ENCODE measurements at places on chromosomes 7 and 10.

DNA sequence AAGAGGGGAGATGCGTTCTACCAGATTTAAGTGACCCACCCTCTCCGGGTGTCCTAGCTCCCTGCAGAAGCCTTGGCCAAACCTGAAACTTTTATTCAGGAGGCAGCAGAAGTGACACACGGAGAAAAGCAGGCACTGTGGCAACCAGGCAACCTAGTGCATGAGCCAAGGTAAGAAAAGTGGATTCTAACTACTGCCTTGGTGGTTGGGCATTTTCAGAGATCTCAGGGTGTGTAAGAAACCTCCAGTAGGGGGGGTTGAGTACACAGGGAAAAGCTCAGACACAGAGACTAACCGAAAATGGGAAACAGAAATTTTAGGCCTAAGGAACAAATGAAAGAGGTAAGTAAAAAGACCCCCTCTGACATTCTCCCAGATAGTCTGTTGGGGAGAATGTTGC, 645.7 kb downstream of the ANKRD7 start:
- DNase-seq, result no peak

- no peak for DNase-seq
Observed at GRCh38 chr7:80510021-80510420, 1.8 kb downstream of the GNAT3 start.

DNA sequence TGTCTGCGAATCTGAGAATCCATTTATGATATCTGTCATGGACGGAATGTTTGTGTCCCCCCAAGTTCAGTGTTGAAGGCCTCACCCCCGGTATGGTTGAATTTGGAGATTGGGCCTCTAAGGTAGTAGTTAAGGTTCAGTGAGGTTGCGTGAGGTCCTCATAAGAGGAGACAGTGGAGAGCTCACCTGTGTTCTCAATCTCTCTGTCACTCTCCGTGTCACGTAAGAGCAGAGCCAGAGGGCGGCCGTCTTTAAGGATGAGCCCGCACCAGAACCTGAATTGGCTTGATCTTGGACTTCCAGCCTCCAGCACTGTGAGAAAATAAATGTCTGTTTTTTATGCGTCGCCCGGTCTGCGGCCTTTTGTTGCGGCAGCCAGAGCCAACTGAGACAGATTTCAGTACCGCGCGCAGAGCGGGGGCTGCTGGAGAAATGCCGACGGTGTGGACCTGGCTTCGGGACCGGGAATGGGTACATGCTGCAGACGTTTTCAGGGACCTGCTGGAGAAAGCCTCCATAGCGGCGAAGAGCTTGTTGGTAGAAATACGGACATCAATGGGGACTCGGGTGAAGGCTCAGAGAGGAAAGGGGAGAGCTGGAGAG, 40.2 kb downstream of the WDR37 start:
- no peak for DNase-seq

DNA sequence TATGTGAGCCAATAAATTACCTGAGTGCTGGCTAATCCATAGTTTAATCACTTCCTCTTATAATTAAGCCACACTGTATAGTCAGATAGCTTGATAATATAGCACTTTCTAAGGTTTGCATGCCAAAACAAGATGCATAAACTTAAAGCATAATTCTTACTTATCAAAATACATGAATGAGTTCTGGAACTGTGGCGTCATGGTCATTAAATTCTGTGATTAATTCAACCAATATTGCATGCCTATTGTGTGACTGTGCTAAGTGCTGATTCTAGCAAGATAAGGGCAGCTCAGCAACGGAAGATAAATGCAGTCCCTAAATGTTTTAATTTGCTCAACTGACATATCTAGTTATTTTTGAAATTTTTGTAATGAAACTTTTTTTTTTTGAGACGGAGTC, 29.7 kb downstream of the HOXA1 start:
- no peak for DNase-seq

DNA sequence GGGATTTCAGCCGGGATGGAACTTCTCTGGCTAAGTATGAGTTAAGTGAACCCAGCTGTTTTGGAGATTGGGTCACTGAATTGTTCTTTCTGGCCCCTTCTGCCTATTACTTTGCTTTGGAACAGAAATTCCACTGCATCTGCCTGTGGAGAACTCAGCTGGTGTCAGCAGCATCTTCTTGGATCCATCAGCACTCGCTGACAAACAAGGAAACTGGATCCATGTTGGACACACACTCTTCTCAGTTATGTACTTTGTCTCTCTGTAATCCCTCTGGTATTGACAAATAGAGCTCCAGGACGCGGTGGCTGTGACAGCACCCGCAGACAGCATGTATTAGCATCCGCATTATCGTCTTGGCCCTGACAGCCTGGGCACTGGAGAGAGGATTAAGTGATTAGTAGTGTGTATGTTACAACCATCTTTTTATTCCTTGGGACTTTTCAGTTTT, 73.0 kb upstream of the BMPER start:
- no peak for DNase-seq

DNA sequence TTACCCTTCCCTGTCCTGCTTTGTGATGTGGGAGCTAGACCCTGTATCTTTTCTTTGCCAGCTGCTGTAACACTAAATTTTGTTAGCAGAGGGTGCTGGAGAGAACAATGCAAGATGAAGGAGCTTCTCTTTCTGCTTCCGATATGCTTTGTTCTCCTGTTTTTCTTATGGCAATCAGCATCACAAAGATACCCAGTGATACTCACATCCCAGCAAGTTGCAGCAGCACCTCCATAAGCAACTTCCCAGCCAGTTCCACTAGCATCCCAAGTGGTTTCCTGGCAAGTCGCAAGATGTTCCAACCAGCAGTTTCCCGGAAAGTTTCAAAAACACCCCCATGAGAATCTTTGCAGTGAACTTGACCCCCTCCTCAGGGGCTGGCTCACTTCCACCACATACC, 148.6 kb downstream of the IMMP2L start:
- no peak for DNase-seq

GRCh38 chr10:116006508-116006907, 266.5 kb downstream of the GFRA1 start:
- DNase-seq, result no peak

- DNase-seq, result no peak
Observed at GRCh38 chr7:155027879-155028278, 25.0 kb upstream of the PAXIP1 start.

DNA sequence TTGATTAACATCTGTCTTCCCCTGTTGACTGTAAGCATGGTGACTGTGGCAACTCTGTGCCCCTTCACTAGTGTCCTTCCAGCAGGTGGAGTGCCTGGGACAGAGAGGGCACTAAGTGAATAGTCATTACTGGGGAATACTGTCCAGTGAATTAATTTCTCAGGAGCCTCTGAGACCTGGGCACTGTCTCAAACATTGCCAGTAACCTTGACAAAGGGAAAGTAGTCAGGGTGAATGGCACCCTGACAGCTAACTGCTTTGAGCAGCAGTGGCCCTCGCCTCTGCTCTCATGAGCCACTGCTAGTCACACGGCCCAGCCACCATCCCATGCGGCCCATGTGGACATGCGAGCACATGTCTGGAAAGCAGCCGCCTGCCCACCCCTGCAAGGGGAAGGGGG, 13.1 kb upstream of the GRB10 start:
- no peak for DNase-seq

- peak; percentile 22 for DNase-seq
Observed at GRCh38 chr7:135147341-135147898, 452 bp upstream of the TMEM140 start.

DNA sequence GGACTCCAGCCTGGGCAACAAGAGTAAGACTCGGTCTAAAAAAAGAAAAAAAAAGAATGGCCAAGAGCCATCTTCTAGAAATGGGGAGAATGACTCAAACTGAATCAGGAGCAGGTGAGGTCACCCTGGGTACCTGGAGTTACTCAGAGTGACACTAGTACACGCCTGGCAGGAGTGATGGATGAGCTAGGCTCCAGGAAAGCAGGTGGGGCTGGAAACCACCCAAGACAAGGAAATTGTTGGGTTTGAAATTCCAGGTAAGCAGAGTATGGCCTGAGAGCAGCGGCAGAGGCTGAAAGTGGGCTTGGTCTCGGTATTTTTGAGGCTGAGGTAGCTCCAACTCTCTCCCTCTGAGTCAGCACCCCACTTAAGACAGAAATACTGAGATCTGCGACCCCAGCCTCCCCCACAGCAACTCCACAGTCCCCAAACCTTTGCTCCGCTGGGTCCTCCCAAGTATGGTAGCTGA, 18.5 kb downstream of the DDIT4 start:
- DNase-seq, result peak; percentile 80

GRCh38 chr7:1312136-1313070, 79.7 kb downstream of the UNCX start:
- DNase-seq, result no peak

- DNase-seq, result peak; percentile 51
Observed at GRCh38 chr7:106947244-106947728, 82.2 kb downstream of the PIK3CG start.

Data from activated CD4-positive, alpha-beta T cell treated with anti-CD3 and anti-CD28 coated beads, Interleukin-2, Interleukin-6, amounts not matched to agents 100 ng/mL and 50 ng/mL, durations not matched to agents 16 hours and 8 hours (primary cell).